Stimulated activated CD8-positive, alpha-beta memory T cell treated with anti-CD3 and anti-CD28 coated beads, Interleukin-7, amount 100 ng/mL, for 1 hour (primary cell): ENCODE measurements at places on chromosomes 5 and 9.

GRCh38 chr5:104045987-104046386, 483.4 kb upstream of the NUDT12 start:
- no peak for DNase-seq

- no peak for DNase-seq
Observed at GRCh38 chr5:82164977-82165713, 113.0 kb downstream of the RPS23 start.

DNA sequence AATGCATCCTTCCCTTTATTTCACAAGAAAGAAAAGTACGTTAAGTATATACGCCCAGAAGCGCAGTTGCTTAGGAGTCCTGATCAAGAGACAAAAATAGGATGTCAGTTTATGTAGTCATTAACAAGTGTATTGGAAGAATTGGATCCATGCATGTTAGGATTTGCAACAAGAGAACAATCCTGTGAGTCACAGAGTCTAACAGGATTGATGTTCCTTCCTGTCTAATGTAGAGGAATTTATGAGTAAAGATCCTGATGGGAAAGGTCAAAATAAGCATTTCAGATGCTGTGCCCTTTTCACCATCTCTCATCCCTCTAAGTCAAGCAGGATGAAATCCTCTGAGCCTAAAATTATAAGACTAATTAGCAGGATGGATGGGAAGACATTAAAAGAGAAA, 406.0 kb upstream of the GRIA1 start:
- DNase-seq: no peak

GRCh38 chr9:33415501-33416038, 13.2 kb upstream of the AQP7 start:
- peak; percentile 77 for DNase-seq

GRCh38 chr5:181042722-181043121, 2.7 kb downstream of the BTNL9 start:
- no peak for DNase-seq

DNA sequence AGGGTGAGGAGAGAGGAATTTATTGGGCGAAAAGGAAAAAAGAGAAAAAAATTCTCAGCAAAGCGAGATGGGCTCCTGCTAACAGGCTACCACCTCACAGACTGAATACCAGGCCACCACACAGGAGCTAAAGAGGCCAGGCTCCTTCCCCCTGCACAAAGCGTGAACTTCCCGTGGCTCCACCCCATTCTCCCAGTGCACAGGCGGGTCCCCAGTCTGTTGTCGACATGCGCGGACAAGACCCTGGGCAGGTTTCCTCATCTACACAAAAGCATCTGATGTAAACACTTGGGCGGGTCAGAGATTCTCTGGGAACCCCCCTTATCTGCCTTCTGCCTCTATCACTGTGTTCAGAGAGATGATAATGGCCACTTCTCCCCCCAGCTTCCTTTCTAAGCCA, 34.2 kb downstream of the IL31RA start:
- no peak for DNase-seq

- DNase-seq: no peak
Observed at GRCh38 chr5:179759581-179760551, 27.2 kb downstream of the MAML1 start.

DNA sequence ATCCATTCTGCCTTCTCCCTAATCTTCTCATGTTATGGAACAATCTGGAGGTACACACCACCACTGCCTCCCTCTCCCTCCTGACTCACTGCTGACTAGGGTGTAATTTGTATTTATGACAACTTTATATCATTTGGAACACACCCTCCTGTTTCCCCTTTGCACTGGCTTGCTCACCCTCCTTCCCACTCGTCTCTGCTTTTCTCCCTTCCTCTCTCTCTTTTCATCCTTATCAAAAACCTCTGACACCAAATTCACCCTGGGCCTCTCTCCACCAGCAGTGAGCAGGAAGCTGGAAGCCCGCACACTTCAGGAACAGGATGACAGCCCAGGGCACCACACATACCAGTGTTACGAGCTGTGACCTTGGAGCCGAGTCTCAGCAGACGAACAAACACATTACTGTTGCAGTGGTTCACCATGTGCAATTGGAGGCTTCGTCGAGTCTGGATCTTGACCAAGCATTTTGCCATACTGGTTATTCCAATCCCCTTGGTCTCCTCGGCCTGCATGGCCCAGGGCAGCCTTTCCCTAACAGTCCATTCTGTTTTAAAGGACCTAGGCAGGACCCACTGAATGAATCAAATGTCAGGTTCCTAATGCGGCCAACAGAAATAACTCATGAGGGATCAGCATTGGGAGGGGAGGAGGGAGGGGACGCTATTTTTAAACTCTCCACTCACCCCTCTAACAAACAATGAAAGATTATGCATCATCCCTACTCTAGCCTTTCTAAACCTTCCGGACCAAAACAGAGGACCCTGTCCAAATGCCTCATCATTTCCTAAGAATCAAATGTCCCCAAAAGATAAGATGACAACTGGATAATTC, 203.9 kb upstream of the RASEF start:
- DNase-seq: no peak

DNA sequence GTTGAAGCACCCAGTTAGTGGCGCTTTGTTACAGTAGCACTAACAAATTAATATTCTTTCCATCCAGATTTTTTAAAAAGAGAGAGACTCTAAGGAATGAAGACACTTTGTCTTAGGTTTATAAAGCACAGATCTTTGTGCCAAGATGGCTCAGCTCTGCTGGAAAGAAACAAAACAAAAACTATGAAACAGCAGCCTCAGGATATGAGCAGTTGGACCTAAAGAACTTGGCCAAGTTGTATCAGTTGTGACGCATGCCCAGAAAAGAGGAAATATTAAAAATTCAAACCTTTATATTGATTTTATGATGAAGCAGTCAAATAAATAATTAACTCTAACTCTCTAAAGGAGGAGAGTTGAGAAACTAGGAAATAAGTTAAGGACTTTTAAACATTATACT, 427.2 kb downstream of the SPOCK1 start:
- no peak for DNase-seq

DNA sequence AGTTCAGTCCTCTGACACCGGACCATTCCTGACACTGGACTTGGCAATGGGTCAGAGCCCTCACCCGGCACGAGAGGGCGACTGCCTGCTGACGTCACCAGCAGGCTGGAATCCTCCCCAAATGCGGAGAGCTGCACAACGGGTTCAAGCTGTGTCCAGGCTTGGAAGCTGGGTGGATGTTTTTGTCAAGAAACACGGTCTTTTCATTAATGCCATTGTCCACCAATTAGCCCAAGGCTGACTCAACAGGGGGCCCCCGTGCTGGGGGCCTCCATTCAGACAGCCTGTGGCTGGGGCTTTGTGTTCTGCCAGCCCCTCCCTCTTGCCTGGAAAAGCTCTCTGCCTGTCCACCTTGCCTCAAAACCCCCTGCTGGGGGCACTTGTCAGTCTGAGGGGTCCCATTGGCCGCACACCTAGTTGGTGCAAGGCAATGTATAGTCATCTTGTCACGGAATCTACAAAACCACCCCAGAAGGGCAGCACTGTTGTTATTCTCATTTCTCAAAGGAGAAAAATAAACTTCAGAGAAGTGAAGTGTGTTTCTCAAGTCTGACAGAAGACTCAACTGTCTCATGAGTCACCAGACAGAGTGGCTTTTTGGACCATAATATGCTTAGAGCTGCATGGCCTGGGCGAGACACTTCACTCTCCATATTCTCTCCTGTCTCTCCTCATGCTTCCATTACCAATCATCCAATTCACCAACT, 24.6 kb downstream of the NDUFA8 start:
- no peak for DNase-seq

DNA sequence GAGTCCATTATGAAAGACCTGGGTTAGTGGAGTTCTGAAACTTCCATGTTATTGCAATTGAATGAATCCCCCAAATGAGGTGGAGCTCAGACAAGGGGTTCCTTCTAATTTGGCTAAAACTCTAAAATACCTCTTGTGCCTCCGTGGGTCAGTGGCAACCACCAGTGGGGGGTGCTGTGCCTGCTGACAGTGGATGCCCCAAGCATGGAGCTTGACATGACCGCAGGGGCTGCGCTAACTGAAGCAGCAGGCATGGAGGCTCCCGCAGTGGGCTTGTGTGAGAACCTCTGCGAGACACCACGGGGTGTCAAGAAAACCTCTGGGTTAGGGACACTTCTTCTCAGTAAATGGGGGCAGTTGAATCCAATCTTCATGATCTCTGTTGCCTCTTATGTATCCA, 200.5 kb downstream of the DRD1 start:
- DNase-seq: no peak

DNA sequence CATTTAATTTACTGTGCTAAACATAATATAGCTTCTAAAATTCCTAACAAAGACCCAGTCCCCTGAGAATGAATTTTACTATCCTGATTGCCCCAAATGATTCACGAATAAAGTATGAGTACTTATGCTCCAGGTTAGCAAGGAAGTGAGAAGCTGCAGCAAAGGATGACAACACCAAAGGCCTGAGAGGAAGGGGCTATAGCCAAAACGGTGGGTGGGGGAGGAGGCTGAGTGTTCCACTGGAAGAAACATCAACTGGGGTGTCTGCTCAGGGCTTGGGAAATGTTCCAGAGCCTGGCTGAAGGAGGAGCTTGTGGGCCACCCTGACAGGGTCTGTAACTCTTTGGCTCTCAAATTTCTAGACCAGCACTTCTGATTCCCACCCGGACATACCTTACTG, 157.3 kb downstream of the ADAMTS12 start:
- no peak for DNase-seq

- no peak for DNase-seq
Observed at GRCh38 chr5:154513669-154514084, 35.6 kb upstream of the HAND1 start.

GRCh38 chr5:6674886-6675285, 38.3 kb upstream of the TENT4A start:
- DNase-seq: no peak

GRCh38 chr5:124180875-124181461, 565.5 kb downstream of the ZNF608 start:
- DNase-seq: no peak

DNA sequence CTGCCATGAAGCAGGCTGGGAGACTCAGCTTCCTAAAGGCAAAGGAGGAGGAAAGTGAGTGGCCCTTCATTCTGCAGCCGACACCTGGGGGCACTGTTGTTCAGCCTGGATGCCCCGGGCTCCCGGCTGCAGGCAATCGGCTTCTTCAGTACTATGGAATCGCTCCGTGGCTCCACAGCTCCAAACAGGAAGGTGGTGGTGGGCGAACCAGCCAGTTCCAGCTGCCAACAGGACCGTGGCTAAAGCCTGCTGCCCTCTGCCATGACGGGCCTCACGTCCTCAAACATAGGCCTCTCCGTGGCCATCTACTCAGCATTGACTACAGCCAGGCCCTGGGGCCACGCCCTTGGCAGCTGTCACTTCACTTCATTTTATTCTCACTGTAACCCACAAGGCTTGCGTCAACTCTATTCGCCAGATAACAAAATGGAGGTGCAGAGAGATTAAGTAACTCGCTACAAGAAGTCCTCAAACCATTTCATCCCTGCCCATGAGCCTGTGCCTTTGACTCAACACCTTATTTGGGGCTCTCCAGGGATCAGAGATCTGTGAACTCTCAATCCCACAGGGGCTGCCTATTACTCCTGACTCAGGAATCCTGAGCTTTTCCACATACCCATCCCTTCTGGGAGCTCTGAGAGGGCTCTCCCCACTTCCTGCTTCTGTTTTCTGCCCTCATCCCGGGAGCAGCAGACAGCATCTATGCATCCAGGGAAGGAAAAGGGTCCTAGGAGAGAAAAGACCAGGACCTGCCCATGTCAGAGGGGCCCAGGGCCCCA, 38.0 kb downstream of the PAX5 start:
- DNase-seq: peak; percentile 17

- no peak for DNase-seq
Observed at GRCh38 chr5:178461004-178461730, 129.0 kb downstream of the COL23A1 start.

- DNase-seq: no peak
Observed at GRCh38 chr9:7210854-7211637, 453.3 kb downstream of the KDM4C start.

DNA sequence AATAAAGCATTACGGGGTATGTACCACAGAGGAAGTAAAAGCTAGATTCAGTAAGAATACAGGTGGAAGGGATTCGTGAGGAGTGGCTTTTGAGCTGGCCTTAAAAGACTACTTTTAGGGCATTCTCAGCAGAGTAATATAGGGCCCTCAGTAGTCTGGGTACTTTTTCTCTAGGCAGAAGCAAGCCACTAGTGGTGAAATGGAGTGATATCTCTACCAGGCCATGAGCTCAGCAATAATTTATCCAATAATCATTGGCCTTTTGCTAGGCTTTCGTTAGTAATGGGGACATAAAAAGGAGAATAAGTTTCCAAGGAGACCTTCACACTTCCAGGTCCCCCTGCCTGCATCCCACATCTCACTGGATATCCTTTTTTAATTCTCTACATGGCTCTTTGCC, 1.7 kb downstream of the POLR3G start:
- DNase-seq: no peak

DNA sequence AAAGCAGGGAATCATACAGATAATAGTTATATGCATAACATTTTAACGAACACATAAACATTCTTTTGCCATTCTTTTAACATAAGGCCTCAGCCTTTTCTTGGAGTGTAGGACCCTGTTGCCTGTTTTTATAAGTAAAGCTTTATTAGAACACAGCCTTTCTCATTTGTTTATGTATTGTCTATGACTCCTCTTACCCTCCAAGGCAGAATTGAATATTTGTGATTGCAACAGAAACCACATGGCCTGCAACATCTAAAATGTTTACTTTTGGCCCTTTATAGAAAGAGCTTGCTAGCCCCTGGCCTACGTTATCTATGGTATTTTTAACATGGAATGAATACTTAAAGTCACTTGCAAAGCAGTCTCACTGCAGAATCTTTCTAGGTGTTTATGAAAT, 2.6 kb downstream of the SLC31A1 start:
- DNase-seq: no peak

DNA sequence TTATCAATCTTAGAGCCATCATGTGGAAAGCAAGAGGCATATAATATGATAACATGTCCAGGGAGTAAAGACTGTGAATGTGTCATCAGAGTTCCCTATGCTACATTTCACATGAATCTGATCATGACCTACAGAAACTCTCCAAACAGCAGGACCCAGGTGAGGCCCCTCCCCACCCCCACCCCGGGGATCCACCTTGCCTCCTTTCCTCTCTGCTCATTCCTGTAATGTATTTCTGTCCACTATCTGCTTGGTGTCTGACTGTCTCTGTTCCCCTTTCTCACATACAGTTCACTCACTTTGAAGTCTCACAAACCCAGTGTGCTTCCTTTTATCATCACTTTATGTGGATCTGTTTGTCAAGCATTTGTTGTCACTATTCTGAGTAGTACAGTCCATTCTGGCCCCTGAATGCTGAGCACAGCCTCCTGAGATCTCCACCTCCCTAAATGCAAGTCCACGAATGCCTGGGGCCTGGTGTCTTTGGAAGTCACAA, 76.4 kb upstream of the SMARCA2 start:
- no peak for DNase-seq

GRCh38 chr9:87766697-87767096, 40.8 kb downstream of the CTSL start:
- DNase-seq: no peak

- DNase-seq: no peak
Observed at GRCh38 chr5:180153099-180153498, 55.9 kb downstream of the RASGEF1C start.

GRCh38 chr5:103148213-103148612, 28.1 kb downstream of the PPIP5K2 start:
- no peak for DNase-seq

GRCh38 chr9:77773381-77773780, 125.3 kb upstream of the GNA14 start:
- no peak for DNase-seq

- no peak for DNase-seq
Observed at GRCh38 chr9:128627906-128628305, 28.7 kb downstream of the DYNC2I2 start.

- no peak for DNase-seq
Observed at GRCh38 chr9:131539223-131539923, 6.0 kb upstream of the PRRT1B start.
